ENCODE measurements at places on chromosomes 7 and 10. TPM values are rescaled to one million over a fixed set of nuclear protein-coding genes. Genes with fewer than 3 reads are reported as not detected.

DNA sequence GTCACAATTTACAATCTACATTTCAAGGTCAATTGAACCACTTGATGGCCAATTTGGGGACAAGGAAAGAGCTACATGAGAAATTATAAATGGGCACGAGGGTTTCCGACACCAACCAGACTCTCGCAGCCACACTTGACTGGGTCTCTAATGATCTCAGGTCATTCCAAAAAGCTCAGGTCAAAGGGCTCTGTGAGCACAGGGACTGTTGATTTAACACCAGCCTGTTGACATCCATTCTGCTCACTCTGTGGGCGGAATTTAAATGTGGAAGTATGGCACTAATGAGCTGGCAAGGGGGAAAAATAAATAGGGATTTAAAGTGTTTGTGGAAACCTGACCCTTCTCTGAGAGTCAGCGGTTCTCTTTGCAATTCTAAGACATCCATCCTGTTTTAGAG is 810.7 kb upstream of the AUTS2 start:
- H3K27ac ChIP-seq, result no peak overlapping the region
- H3K36me3 ChIP-seq, result no peaks in the 10 kb centered on the region
- H3K4me1 ChIP-seq, result no peaks in the 10 kb centered on the region
- DNase-seq, result no peak
- no peak overlapping the region for H3K4me3 ChIP-seq
- no peaks in the 10 kb centered on the region for H3K27me3 ChIP-seq

SCART1 gene
- 0.03 TPM for polyA plus RNA-seq

- DNase-seq, result no peak
- no peak overlapping the region for H3K27ac ChIP-seq
- no peaks in the 10 kb centered on the region for H3K4me1 ChIP-seq
- H3K4me3 ChIP-seq, result no peak overlapping the region
Observed at GRCh38 chr10:47025540-47026300, 114.5 kb downstream of the PTPN20 start.

CCDC172 gene
- not detected for polyA plus RNA-seq

- no peaks in the 10 kb centered on the region for H3K27me3 ChIP-seq
- DNase-seq, result no peak
- no peaks in the 10 kb centered on the region for H3K36me3 ChIP-seq
- no peak overlapping the region for H3K27ac ChIP-seq
- H3K4me3 ChIP-seq, result no peak overlapping the region
Observed at GRCh38 chr7:37694208-37695094, 10.9 kb downstream of the GPR141 start.

DNA sequence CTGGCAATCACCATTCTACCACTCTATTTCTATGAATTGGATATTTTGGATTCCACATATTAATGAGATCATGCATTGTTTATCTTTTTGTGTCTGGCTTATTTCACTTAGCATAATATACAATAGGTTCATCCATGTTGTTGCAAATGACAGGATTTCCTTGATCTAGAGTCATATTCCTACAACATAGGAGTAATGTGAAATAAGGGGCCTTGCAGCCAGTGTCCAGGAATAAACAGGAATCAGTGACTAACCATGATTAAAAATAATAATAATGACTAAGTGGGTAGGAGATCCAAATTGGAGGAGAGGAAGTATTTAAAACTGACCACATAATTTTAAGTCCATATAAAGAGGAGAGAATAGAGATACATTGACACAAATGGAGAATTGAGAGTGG is 49.9 kb downstream of the SCIN start:
- no peak overlapping the region for H3K4me3 ChIP-seq
- H3K27ac ChIP-seq, result no peak overlapping the region

DNA sequence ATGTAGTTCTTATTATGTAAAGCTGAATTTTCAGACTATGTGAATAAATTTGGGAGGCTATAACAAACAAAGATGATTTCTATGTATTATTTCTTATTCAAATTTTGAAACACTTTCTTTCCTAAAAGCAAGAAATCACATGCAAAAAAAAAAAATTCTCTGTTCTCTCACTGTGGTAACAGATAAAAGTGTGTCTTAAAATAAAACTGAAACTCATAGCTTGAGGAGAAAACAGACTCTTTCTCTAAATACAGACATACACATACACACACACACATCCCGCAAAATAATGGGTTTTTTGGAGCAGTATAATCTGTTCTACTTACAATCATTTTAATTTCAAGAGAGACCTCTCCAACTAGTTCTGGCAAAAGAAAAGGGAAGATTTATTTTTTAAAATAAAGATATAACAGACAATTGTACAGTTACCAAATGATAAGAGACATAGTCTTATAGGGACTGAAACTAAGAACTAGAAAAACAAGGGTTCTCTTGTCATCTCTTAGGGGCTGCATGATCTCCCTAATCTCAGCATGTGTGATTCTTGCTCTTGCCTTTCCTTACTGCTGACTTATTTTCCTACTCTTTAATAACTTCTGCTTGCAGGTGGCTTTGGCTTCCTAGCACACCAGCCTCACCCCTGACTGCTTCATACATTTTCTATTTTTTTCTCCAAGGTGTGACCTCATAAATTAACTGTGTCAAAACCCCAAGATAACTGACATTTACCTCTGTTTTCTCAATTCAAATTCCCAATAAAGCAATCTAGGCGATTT is 483.5 kb upstream of the POT1 start:
- H3K36me3 ChIP-seq, result no peaks in the 10 kb centered on the region
- H3K4me1 ChIP-seq, result no peaks in the 10 kb centered on the region
- no peaks in the 10 kb centered on the region for H3K27me3 ChIP-seq

DNA sequence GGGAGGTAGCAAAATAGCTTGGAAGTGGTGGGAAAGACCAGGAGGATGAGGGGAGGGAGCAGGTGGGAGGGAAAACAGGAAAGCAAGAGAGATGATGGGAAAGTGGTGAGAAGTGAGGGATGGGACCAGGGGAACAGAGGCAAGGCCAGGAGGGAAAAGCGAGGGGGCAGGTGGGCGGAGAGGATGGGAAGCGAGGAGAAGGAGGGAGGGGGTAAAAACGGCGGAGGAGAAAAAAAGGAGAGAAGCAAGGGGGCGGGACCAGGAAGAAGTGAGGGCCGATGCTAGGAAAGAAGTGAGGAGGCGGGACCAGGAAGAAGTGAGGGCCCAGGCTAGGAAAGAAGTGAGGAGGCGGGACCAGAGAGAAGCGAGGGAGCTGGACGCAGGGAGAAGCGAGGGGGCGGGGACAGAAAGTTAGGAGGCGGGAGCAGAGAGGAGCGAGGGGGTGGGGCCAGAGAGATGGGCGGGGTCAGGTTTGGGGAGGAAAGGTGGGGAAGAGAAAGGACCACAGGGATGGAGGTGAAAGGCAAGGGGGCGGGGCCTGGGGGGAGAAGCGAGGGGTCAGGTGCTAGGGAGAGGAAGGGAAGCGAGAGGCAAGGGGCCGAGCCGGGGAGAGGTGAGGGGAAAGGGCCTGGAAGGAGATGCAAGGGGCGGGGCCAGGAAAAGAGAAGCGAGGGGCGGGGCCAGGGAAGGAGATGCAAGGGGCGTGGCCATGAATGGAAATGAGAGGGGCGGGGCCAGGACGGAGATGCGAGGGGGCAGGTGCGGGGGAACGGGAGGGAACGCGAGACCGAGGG is 984 bp downstream of the SMURF1 start:
- no peaks in the 10 kb centered on the region for H3K27me3 ChIP-seq
- H3K4me1 ChIP-seq, result peaks cover 5% of the 10 kb centered on the region
- no peaks in the 10 kb centered on the region for H3K36me3 ChIP-seq
- peak overlapping the region; percentile 59 for H3K4me3 ChIP-seq

HHEX gene
- polyA plus RNA-seq, result 0.24 TPM

- no peak overlapping the region for H3K27ac ChIP-seq
- no peaks in the 10 kb centered on the region for H3K27me3 ChIP-seq
- no peak overlapping the region for H3K4me3 ChIP-seq
- no peaks in the 10 kb centered on the region for H3K4me1 ChIP-seq
- no peak for DNase-seq
- H3K36me3 ChIP-seq, result no peaks in the 10 kb centered on the region
Observed at GRCh38 chr7:106462914-106463482, 178.2 kb upstream of the NAMPT start.

DNA sequence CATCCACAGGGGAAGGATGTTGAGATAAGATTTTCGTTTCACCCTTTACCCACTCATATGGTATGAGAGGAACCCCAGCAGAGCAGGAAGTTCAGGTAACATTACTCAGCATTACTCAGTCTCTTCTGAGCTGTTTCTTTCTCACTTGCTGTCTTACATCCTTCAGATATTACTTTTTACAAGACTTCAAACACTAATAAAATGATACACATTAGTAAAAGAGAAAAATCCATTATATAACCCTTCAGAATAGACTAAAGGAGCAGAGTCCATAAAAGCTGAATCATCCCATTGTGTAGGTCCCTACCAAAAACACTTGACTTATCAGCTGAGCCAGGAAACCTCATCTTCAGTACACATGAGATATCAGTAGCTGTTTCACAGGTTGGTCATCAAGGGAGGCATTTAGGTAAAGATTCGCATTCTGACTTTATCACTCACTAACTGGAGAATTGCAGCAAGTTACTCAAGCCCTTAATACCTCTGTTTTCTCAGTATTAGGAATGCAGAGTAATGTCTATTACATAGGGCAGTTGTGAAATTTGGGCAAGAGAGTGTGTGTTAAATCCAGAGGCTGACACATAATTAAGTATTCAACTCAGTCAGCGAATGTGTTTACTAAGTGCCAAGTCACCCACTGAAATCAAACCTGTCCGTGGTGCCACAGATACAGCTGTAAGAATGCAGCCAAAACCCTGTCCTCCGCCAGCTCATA is 44.7 kb downstream of the KLF6 start:
- no peaks in the 10 kb centered on the region for H3K36me3 ChIP-seq
- H3K27ac ChIP-seq, result no peak overlapping the region
- no peaks in the 10 kb centered on the region for H3K27me3 ChIP-seq
- H3K4me3 ChIP-seq, result no peak overlapping the region

GRCh38 chr7:23013715-23014649 is at the start of gene HYCC1:
TSS of gene HYCC1 (minus strand) at chr7:23014130. CDS start at chr7:22991111, 23,019 bp downstream.
- H3K27ac ChIP-seq, result peak within 1 kb of the TSS; percentile 67
- DNase-seq, result peak; percentile 100
- H3K27me3 ChIP-seq, result no peaks in the 10 kb centered on the region
- H3K4me1 ChIP-seq, result peaks cover 15% of the 10 kb centered on the region
- H3K36me3 ChIP-seq, result no peaks in the 10 kb centered on the region
- peak within 1 kb of the TSS; percentile 82 for H3K4me3 ChIP-seq

DNA sequence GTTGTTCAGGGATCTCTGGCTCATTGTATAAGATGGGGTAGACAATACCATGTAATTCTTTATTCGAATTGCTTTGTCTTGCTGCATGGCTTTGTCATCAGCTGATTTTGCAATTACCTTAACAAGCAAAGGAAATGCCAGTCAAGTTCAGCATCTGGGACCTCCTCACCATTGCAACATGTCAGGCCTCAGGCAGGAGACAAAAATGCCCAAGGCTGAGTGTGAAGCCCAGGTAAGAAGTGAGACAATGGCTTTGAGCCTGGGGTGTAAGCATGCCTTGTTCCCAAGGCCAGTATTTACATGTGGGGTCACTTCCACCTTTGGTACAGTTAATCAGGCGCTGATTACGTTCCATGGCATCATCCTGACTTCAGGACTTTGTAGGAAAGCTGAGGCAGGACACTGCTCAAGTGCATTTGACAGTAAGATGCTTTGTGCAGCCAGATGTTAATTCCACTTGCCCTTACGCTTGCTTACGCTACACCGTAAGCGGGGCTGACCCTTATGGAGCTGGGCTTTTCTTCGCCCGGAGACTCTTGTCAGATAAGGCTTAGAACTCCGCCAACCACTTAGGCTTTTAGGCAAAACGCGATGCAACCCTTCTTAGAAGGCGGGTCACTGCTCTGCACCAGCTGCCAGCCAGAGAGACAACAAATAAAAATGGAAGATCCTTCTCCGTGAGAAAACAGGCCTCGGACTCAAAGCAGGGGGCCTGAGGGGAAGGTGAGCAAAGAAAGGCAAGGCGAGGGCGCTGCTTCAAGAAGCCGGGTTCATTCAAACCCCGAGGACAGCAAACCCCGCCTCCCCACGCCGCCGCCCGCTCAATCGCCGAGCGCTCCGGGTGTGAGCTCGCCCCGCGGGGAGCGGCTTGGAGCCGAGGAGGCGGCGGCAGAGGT is 1.3 kb upstream of the SP4 start:
- peaks cover 31% of the 10 kb centered on the region for H3K4me1 ChIP-seq
- peak overlapping the region; percentile 81 for H3K4me3 ChIP-seq
- H3K27me3 ChIP-seq, result no peaks in the 10 kb centered on the region

FAM221A gene
- polyA plus RNA-seq, result 4.6 TPM

GRCh38 chr10:52853704-52854103 is 81.1 kb upstream of the MBL2 start:
- no peak overlapping the region for H3K27ac ChIP-seq
- no peaks in the 10 kb centered on the region for H3K27me3 ChIP-seq
- H3K4me1 ChIP-seq, result no peaks in the 10 kb centered on the region
- no peak overlapping the region for H3K4me3 ChIP-seq
- H3K36me3 ChIP-seq, result no peaks in the 10 kb centered on the region

LIPN gene
- polyA plus RNA-seq, result not detected

GRCh38 chr10:87578842-87579401 is 74.2 kb downstream of the MINPP1 start:
- H3K27me3 ChIP-seq, result no peaks in the 10 kb centered on the region
- no peak for DNase-seq
- H3K27ac ChIP-seq, result no peak overlapping the region
- H3K4me1 ChIP-seq, result no peaks in the 10 kb centered on the region
- no peaks in the 10 kb centered on the region for H3K36me3 ChIP-seq

DNA sequence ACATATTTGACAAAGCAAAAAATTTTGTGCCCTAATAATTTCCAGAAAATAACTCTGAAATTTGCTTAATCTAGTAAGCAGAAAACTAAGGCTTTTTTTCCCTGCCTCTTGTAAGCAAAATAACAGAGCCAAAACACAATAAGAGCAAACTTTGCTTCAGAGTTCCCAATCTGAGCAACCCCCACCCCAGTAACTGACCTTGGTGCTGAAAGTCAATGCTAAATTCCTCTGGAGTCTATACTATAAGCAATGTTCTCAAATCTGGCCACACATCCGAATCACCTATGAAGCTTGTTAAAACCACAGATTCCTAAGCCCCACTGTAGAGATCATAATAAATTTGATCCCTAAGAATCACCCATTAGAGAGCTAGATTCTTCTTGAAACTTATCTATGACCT is 150.5 kb downstream of the ELAPOR2 start:
- no peak for DNase-seq
- no peak overlapping the region for H3K27ac ChIP-seq
- H3K36me3 ChIP-seq, result no peaks in the 10 kb centered on the region
- H3K27me3 ChIP-seq, result no peaks in the 10 kb centered on the region
- no peak overlapping the region for H3K4me3 ChIP-seq

STEAP4 gene
- polyA plus RNA-seq, result not detected

KCNMA1 gene
- polyA plus RNA-seq, result not detected

FLNC gene
- not detected for polyA plus RNA-seq

DNA sequence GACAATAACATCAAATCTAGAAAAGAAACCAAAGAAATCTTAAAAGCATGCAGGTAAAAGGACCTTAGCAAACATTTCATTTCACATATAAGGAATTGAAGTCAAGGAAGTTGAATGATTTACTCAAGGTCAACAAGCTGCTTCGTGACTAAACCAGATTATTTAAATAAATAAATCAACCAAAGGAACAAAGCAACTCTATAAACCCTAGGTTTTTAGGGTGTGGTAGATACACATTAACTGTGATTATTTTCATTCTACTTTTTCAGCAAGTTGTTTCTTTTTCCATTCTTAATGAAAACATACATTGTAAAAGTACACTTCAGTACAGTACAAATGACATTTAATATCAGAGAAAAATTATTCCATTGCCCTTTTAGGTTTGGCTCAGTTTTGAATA is 382.0 kb upstream of the STEAP1 start:
- H3K4me1 ChIP-seq, result no peaks in the 10 kb centered on the region
- H3K27me3 ChIP-seq, result no peaks in the 10 kb centered on the region
- no peak for DNase-seq
- no peak overlapping the region for H3K4me3 ChIP-seq
- no peaks in the 10 kb centered on the region for H3K36me3 ChIP-seq
- H3K27ac ChIP-seq, result no peak overlapping the region

EVX1 gene
- not detected for polyA plus RNA-seq
